ENCODE measurements at places on chromosomes 12 and 14. TPM values are rescaled to one million over a fixed set of nuclear protein-coding genes. Genes with fewer than 3 reads are reported as not detected.

GRCh38 chr14:32675433-32675832 lies 263.2 kb upstream of the NPAS3 start:
- no peak for DNase-seq

DNA sequence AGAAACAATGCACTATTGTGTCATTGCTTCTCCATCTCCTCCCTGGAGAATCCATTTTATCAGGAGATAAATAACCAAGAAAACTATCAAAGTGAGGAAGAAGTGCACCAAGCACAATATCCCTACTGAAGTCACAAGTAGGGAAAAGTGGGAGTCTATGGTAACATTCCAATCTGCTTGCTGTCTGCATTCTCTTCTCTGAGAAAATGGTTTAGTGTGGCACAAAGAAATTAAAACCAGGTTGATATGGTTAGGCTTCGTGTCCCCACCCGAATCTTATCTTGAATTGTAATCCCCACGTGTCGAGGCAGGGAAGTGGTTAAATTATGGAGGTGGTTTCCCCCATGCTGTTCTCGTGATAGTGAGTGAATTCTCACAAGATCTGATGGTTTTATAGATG lies 209.7 kb downstream of the PRKD1 start:
- no peak for DNase-seq

- DNase-seq = no peak
These were observed 5.7 kb downstream of the ARPC3 start for GRCh38 chr12:110444455-110444854.

- DNase-seq = no peak
These were observed 129.9 kb upstream of the FRMD6 start for GRCh38 chr14:51521764-51522163.

DNA sequence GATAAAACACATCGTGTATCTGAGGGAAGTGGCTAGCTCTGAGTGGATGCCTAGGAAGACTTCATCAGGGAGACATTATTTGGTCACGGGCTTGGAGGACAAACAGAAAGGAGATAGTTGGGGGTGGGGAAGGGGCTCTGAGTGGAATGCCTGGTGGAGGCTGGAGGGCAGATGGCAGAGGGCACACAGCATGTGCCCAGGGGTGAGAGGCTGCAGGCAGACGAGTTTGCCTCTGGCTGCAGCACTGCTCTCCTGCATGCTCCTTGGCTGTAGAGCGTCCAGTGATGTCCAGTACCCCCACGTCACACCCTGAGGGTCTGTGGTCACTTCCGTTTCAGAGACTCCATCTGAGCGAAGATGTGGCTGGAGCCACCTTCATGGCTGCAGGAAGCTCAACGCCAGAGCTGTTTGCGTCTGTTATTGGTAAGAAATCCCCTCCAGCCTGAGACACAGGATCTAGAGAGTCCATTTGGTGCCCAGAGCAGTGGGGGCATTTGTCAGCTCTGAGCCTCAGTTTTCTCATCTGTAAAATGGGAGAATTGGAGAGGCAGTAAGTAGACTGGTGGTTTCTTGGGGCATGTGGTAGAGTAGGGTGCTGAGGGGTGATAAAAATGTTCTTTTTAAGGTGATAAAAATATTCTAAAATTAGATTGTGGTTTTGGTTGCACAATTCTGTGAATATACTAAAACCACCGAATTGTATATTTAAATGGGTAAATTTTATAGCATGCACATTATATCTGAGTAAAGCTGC lies 71.7 kb upstream of the RIN3 start:
- DNase-seq = no peak

DNA sequence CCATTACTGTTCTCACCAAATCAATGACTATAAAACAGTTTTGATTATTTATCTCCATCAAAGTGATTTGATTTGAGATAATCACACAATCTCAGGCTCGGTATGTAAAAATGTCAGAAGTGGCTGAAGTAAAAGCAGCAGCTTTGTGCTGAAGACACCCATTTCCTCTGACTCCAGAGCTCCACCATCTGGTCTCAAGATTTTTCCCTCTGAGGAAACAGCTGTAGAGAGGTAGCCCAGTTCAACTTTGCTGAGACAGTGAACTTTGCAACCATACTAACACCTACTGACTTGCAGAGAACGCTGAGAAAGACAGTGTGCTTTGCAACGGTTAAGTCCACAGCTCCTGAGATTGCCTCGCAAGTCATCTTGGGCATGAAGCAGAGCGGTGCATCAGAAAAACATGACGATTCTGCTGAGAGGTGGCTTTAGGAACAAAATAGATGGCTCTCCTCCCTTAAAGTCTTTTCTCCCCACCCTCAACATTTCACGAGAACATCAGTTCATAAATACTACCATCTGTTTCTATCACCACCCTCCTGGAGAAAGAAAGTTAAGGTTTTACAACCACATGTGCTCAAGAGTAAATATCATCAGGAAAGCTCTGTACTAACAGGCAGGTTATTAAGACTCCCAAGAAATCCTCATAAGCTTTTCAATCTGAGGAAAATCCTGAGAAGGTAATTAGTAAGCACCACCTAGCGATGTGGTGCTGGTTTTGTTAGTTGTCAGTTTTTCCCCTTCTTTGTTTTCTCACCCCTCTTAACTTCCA lies 34.8 kb downstream of the HIGD1C start:
- peak; percentile 46 for DNase-seq

- DNase-seq = no peak
These were observed 205.0 kb downstream of the AKAP6 start for GRCh38 chr14:32534145-32534544.

DNA sequence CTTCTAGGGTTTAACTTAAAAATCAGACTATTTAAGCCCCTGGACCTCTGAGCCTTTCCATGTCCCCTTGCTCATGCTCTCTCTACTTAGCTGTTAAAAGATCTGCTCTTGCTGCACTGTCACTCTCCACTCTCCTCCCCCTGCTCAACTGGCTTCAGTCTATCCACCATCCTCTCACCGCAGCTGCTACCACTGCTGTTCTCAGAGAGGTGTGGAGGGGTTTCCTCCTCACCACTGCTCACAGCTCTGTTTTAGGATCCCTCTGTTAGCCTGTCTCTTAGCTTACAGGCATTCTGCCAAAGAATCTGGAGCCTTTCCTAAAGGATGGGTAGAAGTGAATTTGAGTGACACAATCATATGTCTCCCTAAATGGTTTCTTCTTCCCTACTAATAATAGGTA lies 43.7 kb upstream of the ATP2B1 start:
- DNase-seq = no peak

GRCh38 chr12:54005531-54005852 lies 3.3 kb upstream of the HOXC8 start:
- DNase-seq = no peak

PKP2 gene
- 2.1 TPM for total RNA-seq

DNA sequence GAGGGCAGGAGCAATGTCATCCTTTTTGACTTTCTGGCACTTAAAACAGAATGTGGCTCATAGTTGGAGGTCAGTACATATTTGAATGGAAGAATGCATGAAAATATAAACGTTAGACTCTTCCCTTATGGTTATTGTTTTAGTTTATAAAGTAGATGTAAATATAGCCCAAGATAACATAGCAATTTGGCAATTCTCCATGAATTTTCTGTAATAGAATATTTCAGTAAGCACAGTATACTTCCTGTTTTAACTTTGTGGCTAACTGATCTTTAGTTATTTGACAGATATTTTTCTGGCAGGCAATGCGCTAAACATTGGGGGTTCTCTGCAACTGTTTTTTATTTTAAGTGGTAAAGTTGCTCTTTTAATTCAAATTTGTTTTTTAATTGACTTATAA lies 763.0 kb downstream of the NRXN3 start:
- DNase-seq = no peak

GLS2 gene
- 0.31 TPM for total RNA-seq

DNA sequence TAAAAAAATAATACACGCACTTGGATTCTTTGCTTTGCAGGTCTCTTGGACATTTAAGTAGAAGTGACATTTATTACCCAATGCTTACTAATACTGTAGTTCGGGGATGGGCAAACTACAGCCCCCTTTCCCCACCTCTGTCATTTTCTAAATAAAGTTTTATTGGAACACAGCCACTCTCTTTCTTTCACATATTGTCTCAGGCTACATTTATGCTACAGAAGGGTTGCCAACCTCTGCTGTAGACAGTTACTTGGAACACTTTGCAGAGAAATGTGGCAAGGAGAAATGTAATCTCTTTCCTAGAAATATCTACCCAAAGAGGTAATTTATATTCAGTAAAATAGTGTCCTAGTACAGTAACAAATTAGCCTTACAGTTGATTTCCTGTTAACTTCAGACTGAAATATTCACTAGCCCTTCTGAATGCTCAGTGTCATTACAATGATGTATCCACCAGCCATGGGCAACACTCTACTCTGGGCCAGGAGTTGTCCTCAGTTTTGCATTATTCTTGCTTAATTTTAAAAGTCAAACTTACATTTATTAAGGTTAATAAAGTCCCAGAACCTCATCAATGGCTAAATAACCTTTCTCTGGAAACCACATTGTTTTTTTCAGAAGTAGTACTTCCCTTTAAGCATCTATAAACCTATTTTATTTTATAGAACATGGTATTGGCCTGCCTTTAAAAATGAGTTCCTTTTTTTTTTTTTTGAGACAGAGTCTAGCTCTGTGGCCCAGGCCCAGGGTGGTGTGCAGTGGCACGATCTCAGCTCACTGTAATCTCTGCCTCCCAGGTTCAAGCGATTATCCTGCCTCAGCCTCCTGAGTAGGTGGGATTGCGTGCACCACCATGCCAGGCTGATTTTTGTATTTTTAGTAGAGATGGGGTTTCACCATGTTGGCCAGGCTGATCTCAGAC lies 269.6 kb upstream of the AMIGO2 start:
- no peak for DNase-seq

KRT80 gene
- total RNA-seq = 9.2 TPM

DNA sequence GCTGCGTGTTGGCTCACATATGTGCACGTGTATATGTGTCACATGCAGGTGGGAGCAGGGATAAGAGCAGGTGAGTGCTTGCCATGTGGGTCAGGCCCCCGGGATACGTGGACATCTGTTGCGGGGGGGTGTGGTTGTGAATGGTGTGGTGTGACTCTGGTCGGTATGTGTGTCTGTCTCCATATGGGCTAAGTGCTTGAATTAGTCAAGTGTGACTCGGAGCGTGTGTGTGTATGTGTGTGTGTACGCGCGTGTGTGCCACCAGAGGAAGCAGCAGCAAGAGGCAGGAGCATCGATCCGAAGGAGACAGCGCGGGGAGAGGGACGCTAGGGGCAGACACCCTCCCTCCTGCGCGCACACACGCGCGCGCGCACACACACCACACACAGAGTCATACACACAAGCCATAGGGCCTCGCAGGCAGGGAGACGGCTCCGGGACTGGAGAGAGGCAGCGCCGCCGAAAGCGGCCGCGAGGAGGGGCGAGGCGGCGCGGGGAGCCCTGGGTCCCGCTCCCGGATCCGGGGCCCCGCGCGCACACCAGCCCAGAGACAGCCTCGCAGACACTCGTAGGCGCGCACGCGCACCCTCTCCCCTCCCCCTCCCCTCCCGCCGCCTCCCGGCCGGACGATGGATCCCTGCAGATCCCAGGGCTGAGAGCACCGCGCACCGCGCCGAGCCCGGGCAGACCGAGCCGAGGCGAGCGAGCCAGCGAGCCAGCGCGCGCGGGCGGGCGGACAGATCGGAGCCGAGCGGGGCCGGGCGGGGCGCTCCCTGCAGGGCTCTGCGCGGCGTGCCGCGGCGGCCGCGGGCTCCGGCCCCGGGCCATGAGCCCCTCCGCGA lies at the start of gene ASIC1:
Gene ASIC1, plus strand, starts transcription at position 597 of the 842 bp plus-strand sequence. CDS start 1,171 bp downstream, outside the sequence.
- DNase-seq = peak; percentile 89

DDX51 gene
- total RNA-seq = 17.7 TPM

GRCh38 chr12:66438601-66439000 lies 136.3 kb downstream of the HELB start:
- DNase-seq = no peak

FOXN4 gene
- not detected for total RNA-seq

DNA sequence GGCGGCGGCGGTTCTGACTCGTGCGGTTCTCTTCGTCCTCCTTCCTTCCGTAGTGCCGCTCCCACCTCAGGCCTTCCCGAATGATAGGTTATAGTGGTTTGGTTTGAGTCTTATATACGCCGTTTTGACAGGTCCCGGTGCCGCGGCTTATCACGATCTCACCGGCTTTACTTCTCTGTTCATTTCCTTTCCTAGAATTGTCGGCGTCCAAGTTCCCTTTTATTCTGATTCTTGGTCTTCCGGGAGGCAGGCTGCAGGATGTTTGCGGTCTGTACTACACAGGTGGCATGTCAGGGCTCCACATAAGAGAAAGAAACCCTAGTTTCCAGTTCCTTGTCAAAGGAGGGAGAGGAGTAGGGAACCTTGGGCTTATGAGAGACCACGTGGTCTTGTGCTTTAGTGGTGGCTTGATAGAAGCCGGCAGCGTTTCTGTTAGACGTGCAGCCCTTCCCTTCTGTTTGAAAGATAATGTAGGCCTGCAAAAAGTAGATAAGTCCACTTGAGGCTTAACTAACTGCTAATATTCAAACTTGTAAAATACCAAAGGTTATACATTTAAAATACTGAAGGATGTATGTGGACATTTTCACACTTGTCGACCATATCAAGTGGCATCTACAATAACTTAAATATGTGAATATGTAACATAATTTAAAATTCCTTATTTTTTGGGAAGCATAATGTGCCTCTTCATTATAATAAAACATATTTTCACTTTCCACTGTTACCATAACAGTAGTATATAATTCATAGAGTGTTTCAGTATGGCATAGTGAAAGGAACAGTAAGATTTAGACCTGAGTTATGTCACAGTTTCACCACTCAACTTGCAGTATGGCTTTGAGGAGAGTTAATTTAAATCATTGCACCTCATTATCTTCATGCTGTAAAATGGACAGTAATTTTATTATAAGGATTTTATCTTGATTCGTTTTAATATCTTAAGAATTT lies 804 bp downstream of the USP15 start:
- no peak for DNase-seq

GRCh38 chr12:124745891-124746570 lies 117.6 kb downstream of the SCARB1 start:
- peak; percentile 93 for DNase-seq
